AG04450 (cell line): ENCODE measurements at places on chromosomes 12 and 14.

DNA sequence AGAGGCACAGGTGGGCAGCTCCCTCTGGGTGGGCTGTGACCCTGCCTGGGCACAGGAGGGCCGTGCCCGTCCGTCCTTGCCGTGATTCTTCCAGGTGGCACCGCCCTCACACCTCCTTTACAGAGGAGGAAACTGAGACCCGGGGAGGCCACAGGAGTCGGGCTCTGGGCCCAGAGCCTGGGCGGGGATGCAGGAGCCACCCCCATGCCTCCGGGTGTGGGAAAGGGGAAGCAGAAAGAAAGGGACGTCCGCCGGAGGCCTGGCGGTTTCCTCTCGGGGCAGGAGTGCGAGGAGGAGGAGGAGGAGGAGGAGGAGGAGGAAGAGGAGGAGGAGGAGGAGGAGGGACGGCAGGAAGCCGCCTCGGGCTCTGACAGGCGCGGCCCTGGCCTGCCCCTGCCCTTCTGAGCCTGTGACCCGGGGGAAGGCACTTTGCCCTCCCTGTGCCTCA, 23.0 kb downstream of the SH2B3 start:
- no peak for DNase-seq

DNA sequence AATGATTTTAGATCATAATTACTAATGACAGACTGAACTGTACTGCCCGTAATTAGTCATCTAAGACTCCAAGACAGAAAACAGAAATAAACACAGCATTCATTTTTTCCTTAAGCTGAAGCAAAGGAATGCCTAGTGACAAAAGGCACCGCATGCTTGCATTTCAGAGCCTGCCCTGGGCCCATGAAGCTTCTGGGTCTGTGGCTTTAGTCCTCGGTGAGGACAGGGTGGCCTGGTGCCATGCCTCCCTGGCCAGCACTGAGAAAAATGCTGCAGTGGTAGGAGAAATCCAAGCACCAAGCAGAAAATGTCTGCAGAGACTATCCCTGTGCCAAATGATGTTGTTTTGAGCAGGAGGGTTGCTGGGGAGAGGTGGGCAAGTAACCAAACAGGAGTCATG, 171.6 kb downstream of the CALM1 start:
- no peak for DNase-seq

- DNase-seq = no peak
Observed at GRCh38 chr12:22881878-22882385, 257.0 kb downstream of the ETNK1 start.

DNA sequence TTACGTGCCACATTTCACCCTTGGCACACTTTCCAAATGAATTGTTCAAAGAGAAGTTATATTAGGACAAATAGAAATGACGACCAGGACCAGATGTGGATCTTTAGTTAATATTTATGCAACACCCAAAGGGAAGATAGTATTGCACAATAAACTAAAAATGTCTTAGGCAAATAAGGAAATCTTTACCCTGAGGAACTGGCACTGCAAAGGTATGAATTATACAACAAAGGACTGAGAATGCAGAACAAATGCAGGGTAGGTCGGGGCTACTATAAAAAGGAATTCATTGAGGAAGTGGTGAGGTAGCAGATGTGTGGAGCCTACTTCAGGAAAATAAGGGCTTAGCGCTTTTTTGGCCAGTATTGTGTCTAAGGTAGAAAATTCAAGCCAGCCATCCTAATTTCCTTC, 3.9 kb upstream of the TMTC2 start:
- no peak for DNase-seq

DNA sequence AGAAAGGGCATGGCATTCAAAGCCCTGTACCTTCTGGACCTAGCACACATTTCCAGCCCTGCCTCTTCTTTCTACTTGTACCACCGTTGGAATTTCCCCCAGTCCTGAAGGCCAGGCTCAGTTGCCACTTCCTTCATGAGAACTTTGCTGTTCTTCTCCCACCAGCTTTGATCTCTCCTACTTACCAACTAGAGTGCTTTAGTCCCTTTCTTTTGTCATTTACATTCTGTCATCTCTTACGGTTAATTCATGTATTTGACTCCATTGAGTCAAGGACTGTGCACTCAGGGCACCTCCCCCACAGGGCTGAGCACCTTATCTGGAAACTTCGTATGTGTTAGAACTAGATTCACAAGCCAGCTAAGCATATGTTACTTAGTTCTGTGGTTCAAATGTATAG, 26.3 kb downstream of the BICDL1 start:
- no peak for DNase-seq

DNA sequence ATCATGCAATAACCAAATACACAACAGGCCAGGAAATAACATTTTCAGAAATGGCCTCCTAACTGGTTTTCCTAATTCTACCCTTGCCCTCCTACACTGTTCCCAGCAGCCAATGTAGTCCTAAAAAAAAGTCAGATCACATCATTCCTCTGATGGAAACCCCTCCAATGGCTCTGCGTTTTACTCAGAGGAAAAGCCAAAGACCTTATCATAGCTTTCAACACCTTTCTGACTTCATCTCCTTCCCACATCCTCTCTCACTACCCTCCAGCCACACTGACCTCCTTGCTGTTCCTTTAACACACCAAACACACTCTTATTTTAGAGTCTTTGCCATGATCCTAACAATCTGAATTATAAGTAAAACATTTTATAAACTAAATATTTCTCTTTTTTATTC, 1.1 kb downstream of the MED6 start:
- no peak for DNase-seq

DNA sequence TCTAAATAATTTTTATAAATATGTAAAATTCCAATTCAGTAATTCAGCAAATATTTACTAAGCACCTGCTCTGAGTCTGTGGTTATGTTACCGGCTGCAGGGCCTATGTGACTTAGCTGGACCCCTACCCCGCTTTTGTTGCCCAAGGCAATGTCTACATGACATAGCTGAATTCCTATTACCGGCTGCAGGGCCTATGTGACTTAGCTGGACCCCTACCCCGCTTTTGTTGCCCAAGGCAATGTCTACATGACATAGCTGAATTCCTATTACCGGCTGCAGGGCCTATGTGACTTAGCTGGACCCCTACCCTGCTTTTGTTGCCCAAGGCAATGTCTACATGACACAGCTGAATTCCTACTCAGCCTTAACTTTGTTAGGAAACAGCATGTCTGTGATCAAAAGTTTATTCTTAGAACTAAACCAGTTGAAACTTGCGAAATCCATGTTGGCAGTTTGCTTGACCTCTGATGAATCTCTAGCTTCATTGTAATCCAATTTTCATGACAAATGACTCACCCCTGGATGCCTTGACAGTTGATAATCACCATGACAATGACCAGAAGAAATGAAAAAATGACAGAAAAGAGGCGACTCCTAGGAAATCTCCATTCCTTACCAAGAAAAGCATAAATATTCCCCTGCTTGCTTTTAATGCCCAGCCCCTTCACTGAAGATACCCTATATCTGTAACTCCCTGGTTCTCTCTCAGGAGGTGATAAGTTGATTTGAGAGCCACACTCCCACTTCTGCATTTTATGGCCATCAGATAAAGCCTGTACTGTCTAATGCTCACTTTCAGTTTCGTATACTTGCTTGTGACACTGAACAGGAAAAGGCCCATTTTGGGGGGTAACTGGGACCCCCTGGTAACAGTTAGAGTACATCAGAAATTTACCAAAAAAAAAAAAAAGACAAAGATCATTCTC, 148.4 kb upstream of the SYT10 start:
- DNase-seq = no peak

DNA sequence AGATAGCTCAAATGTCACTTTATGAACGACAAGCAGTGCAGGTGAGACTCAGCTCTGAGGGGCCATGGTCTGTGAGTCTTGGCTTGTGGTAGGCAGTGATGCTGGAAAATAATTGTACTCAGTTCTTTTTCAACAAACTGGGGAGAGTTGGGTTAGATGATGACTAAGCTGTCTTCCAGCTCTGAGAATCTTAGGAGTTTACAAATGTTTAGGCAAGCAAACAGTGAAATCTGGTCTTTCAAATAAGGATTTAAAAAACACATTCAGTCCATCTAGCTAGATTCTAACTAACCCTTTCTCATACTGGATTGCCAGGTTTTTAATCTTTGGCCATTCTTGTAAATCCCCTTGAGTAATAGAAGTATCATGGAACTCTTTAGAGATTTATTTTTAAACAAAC, 3.4 kb downstream of the PHC1 start:
- no peak for DNase-seq

GRCh38 chr12:75852143-75852542, 179.4 kb downstream of the PHLDA1 start:
- DNase-seq = no peak

DNA sequence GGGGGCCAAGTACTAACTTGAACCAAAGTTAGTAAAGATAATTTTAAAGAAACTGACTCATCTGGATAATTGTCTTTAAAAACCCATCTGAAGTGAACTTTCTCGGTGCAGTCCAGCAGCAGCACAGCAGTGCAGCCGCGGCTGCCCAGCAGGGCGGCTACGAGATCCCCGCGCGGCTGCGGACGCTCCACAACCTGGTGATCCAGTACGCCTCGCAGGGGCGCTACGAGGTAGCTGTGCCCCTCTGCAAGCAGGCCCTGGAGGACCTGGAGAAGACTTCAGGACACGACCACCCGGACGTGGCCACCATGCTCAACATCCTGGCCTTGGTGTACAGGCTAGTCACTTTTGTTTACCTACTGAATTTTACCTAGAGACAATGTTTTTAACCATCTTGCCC, 33.6 kb downstream of the KLC1 start:
- no peak for DNase-seq

DNA sequence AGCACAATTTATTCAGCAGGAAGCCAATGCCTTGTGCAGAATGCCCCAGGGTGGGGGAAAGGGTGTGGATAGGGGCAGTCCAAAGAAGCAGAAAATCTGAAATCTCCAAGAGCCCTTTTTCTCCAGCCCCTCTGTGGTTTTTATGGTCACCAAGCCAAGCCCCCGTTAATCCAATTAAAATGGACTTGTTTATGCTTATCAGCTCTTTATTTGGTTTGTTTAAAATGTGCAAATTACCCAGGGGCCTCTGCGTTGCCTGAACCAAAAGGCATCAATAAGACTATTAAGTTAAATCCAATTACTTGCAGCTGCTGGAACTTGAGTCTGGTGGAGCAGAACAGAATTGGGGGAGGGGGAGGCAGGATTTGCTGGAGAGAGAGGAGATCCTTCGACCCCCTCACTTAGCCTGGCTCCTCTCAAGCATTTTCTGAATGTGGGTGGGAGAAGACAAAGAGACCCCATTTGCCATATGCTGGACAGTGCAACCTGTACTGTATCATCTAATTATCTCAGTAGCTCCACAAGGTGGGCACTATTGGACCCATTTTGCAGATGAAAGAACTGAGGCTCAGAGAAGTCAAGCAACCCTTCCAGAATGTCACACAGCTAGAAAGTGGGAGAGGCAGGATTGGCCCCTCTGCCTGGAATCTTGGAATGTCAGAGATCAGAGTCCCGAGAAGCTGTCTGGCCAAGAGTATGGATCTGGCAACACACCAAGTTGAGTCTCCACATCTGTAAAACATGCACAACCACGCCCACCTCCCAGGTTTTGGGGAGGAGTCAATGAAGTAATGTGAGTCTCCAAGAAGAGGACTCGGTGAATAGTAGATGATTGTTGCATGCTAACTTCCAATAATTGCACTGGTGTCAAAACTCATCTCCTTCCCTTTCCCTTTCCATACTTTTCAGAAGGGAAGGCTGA, 66.9 kb downstream of the CMKLR1 start:
- no peak for DNase-seq

GRCh38 chr12:25734529-25735180, 181.6 kb upstream of the LMNTD1 start:
- no peak for DNase-seq

- no peak for DNase-seq
Observed at GRCh38 chr12:6042446-6042845, 82.0 kb downstream of the VWF start.

DNA sequence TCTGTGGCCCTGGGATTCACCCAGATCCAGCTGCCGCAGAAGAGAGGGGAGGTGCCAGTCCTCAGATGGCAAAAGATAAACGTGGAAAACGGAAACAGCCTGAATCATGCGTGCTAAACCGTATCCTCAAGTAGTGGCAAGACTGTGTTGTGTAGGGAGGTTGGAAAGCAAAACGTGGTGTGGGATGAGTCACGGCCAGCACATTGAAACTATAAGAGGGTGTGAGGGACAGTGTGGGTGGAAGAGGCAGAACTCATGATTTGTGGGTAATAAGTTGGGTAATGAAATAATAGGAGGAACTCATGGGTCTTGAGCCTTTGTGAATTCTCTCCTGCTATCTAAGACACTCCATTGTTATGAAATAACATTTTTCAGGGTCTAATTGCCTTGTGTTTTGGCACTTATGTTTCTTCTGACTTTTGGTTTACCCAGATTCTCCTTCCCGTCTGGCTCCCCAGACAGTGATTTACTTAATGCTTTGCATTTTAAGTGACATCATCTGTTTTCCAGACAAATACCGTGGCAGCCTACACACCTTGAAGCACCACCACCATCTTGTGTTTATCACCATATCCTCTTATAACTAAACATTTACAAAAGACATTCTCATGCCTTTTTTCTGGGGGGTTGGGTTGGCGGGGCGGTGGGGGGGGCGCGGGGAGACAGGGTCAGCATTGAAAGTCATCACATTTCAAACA, 62.3 kb upstream of the PTCSC3 start:
- DNase-seq = peak; percentile 23

GRCh38 chr14:51750542-51750941, 98.8 kb downstream of the FRMD6 start:
- no peak for DNase-seq

- no peak for DNase-seq
Observed at GRCh38 chr12:111409780-111410430, 4.2 kb downstream of the SH2B3 start.

GRCh38 chr14:100083706-100084105, 18.5 kb downstream of the EVL start:
- DNase-seq = no peak

GRCh38 chr14:35250319-35250718, 41.9 kb upstream of the PSMA6 start:
- no peak for DNase-seq

DNA sequence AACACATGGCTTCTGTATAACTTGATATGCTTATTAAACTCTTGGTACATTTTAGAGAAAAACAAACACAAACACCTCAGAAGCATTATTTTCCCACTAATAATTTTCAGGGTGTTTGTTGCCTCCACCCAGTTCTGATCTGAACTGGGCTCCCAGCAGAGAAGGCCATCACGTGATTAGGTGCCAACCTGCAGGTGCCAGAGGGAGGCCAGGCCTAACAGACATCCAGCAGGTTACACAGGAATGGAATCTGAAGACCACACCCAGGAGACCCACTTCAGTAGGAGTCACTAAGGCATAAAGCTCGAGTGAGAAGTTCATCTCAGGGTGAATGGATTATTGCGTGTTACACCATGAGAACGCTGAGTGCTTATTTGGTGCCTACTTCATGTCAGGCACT, 8.9 kb downstream of the SLC6A12 start:
- DNase-seq = no peak

DNA sequence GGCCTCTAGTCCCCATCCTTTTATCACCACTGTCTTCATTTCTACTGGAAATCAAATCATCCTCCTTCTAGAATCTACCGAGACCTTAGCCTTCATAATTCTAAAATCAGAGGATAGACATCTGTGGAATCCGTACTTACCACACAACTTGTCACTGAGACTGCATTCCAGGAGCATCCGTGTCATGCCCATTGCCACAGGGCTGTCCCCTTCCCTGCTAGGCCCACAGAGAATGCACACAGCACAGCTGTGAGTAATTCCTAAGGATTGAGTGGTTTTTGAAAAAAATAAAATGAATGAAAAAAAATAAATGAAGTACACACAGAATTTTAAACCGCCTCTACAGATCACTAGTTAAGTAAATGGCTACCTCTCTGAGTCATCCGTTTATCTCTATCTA, 21.0 kb upstream of the MAGOHB start:
- no peak for DNase-seq
